NK-92 treated with Interleukin-12 subunit alpha and Interleukin-12 subunit beta, amount 100 ng/mL, for 24 hours (cell line): ENCODE measurements at places on chromosomes 7 and 10.
A peak's percentile ranks its signal among the peaks of the same experiment; 100 is the strongest.

GRCh38 chr10:85615556-85615955 lies 751.0 kb downstream of the GRID1 start:
- DNase-seq: no peak

- no peak for DNase-seq
Measured at GRCh38 chr10:21270976-21271375, 254.5 kb downstream of the SKIDA1 start.

GRCh38 chr10:11787846-11788245 lies 35.3 kb upstream of the PROSER2 start:
- DNase-seq: no peak

DNA sequence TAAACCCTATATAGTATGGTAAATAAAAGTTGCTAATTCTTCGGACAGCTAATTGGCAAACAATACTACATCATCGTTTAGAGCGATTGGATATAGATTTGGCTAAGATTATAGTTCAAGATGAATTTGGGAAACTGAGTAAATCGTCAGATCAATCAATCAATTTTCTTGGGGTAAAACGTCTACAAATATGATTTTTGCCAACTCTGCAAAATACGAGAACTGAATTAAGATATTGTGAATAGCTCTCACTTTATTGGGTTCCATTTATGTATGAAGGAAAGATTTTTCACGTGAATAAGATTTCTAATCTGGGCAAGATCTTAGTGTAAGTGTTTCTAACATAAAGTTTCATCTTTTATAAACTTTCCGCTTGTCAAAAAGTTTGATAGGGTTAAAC lies 132.9 kb upstream of the AGR3 start:
- DNase-seq: no peak

DNA sequence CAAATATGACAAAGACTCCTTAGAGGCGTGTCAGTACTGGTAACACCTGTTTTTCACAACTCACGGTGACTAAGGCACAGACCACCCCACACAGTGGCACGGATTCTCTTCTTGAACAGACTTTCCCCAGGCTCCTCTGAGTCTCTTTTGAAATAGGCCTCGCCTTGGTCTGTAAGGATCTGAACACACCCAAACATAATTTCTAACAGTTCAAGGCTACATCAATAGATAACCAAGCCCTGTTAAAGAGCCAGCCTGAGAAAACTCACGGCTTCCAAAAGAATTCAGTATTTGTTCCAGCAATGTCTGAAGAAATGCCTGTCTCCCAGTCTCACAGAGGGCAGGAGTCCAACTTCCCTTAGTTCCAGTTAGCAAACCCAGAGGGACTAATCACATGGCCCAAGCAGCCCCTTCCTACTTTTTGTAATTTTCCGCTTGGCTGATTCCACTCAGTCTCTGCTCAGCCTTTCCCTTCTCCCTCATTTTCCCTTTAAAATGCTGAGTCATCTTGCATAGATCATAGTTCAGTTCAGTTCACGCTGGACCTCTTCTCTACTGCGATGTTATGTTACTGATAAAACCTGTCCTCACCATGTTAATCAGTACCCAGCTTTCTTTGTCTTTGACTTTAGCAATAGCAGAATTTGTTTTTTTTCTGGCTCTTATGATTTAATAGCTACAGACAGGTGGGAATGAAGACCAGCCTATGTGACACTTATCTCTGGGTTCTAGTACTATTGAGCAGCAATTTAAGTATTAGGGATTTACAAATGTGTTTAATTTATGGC lies 22.6 kb upstream of the AKR1C3 start:
- DNase-seq: no peak

DNA sequence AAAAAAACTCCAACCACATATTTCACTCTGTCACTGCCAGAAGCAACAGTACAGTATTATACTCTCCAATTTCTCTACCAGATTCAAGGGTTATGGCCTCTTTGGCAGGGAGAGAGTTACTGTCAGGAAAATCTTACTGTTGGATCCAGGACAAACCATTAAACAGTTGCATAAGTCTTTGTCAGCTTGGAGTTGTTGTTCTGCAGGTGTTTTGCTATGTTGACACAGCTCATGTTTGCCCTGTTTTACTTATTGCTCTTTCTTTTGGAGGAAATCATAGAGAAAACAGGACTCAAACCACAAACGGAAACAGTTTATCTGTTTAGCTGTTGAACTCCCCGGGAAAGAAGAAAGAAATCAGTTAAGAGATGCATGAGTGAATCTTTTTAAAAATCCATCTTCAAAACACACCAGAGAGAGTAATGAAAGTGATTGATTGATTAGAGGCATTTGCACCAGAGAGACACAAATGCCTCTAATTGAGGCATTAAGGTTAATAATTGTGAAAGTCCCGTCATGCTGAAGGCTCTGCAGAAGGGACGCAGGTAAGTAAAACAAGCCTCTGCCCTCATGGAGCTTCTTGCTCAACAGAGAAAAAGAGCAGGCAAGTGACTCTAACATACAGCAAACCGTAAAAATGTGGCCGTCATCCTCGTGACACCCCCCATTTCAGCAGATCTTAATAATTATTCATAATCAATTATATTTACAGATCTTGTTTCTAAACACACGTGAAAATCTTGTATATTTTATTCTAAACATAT lies 38.7 kb upstream of the ARHGAP21 start:
- DNase-seq: no peak

- DNase-seq: peak; percentile 56
Measured at GRCh38 chr7:131106681-131107336, 220.9 kb upstream of the MKLN1 start.

GRCh38 chr7:50450590-50451032 lies 461 bp upstream of the FIGNL1 start:
- DNase-seq: no peak

- no peak for DNase-seq
Measured at GRCh38 chr7:129779602-129780256, 168.2 kb downstream of the NRF1 start.

DNA sequence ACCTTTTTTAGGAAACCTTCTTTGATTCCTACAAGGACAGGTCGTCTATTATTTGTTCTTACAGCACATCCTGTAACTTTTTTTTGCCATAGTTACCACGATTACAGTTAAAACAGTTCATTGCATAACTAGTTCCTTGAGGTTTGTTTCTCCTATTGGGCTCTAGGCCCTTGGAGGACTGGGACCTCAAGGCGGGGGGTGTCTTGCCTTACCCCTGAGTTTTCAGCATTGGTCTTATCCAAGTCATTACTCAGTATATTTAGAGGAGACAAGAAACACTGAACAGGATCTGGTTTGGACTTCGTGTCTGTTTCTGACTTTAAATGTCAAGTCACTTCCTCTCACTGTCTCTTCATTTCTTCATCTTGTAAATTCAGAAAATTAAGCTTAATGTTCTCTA lies 369.8 kb downstream of the SDK1 start:
- no peak for DNase-seq

DNA sequence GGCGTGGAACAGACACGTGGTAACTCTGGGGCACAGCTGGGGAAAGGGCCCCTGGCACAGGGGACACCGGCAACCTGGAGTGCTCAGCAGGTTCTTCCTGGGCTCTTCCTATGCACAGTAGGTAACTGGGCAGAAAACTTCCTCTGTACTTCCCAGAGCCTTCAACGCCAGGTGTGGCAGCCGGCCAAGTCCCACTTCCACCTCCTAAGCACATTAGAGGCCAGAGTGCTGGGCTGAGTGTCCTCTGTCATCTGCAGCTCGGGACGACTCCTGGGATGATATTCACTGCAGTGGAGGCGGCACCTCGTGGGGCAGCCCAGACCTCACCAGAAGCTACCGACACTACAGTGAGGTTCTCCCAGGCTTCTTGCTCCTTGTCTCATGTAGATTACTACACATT lies 114.5 kb downstream of the LARP4B start:
- no peak for DNase-seq

DNA sequence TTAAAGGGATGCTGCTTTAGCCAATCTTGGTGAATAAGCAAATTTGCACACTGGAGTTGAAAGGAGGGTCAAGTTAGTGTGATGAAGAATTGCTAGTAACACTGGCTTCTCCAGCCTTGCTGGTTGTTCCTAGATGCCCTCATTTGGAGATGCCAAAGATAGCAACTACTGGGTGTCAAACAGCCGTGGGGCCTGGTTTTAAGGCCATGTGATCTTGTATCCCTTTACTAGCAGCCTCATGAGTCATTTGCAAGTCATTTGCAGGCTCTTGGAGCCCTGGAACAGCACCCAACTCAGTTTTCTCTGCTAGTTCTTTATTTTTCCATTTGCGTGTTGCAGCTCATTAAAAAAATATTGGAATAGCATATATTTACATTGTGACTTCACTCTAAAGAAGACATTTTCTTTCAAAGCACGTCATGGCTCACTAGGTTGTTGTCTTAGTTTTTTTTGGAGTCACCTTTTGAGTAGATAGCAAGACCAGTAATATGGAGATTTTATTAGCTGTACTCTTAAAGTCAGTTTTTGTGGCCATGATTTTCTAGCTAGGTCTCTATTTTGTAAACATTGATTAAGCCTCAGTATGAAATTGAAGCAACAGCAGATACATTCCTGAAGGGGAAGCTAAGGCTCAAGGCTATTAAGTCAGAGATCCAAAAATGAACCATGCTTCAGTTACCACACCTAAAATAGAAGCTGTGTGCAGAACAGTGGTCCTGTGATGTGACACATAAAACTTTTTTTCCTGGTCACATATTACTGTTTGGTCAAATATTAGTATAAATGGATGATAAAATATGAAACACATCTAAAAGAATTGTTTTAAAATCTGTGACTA lies 1.3 kb downstream of the LSMEM1 start:
- DNase-seq: no peak

GRCh38 chr7:78284945-78285344 lies 486.4 kb downstream of the PHTF2 start:
- DNase-seq: no peak

- no peak for DNase-seq
Measured at GRCh38 chr7:18550574-18550973, 55.0 kb downstream of the HDAC9 start.

DNA sequence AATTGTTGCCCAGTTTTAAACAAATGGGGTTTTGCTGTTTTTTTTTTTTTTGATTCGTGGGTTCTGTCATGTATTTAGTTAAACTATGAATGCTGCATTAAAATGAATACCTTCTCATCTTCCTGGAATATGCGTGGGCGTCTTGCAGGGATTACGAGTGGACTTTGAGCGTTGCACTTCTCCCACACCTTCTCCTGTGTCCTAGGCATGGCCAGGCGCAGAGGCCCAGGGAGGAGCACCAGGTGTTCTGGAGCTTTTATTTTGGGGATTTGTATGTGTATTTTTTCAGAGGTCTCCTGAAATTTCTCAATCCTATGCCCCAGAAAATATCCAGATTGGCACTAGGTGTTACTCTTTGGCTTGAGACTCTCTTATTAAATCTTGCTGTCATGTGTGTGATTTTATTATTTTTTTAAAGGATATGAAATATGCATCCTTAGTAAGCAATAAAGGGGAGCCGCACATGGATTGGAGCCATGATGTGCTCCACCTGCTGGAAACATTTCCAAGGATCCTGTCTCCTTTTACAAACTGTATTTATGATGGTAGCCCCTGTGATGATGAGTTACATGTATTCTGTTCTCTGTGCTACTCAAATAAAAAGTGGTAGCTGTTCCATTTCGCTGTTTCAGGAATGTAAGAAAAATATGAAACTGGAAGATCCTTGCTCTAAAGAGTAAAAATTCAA lies 482.2 kb upstream of the KLF6 start:
- DNase-seq: no peak

- no peak for DNase-seq
Measured at GRCh38 chr10:122688293-122688989, 11.2 kb downstream of the C10orf120 start.

- DNase-seq: no peak
Measured at GRCh38 chr7:129517931-129518330, 15.6 kb downstream of the SMKR1 start.

GRCh38 chr10:4470231-4470835 lies 355.7 kb upstream of the AKR1E2 start:
- no peak for DNase-seq

DNA sequence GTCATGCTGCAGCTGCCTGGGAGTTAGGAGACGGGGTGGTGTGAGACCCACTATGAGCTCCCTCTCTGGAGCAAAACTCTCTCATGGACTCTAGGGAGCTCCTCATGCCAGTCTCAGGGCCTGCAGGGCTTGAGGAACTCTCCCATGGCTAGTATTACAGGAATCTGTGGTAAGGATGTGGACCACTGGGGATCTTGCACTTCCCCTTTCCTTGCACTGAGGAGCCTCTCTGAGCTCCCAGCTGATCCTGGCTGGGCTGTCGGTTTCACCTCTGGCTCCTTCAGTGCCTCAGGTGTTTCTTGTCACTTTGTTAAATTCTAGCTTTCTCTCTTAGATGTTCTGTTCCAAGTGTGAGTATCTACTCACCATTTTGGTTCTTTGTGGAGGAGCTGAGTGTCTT lies 71.6 kb upstream of the IMMP2L start:
- DNase-seq: no peak

DNA sequence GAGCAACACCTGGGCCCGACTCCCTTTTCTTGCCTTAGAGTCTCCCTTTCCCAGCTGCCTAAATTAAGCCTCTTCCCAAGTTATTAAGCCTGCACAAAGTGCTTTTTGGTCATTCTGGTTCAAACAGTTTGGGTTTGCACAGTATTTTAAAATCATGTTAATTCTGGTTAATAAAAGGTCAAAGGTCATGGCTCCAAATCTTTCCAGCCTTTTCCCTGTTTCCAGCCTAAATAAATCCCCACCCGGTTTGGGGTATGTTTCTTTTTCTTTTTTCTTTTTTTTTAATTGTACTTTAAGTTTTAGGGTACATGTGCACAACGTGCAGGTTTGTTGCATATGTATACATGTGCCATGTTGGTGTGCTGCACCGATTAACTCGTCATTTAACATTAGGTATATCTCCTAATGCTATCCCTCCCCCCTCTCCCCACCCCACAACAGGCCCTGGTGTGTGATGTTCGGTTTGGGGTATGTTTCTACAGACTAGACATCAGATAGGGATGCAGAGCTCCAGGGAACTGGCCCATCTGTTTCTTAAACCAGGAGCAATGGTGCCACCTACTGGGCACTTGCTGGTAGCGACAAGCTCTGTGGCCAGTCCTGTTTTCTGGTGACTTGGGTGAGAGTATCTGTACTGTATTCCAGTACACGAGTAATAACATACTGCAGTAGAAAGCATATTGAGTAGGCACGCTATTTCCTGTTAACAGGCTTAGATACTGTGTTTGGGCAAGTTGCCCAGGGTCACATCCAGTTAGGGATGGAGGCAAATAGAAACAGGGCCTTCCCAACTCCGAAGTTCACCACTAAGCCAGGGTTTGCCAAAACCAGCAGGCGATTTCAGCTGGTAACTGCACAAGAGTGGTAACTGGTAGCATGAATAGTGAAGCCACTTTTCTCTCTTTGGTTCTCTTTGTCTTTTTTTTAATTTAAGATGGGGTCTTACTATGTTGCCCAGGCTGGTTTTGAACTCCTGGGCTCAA lies 60.6 kb upstream of the TRIM8 start:
- peak; percentile 40 for DNase-seq

DNA sequence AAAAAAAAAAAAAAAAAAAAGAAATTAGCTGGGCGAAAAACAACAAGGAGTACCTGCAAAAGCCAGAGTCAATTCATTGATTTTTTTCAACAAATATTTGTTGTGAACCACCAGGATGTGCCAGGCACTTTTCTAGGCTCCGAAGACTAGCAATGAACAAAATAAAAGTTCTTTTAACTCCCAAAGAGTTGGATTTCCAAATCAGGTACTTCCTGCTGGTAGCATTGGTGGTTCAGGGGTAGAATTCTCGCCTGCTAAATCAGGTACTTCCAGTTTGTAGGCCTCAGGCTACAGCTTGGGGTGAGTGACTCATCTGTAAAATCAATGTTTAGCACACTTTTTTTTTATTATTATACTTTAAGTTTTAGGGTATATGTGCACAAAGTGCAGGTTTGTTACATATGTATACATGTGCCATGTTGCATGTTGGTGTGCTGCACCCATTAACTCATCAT lies 10.9 kb downstream of the PPA1 start:
- DNase-seq: no peak

- DNase-seq: no peak
Measured at GRCh38 chr7:159051916-159052315, 92.8 kb downstream of the VIPR2 start.
